ENCODE measurements at places on chromosomes 6 and 20.

DNA sequence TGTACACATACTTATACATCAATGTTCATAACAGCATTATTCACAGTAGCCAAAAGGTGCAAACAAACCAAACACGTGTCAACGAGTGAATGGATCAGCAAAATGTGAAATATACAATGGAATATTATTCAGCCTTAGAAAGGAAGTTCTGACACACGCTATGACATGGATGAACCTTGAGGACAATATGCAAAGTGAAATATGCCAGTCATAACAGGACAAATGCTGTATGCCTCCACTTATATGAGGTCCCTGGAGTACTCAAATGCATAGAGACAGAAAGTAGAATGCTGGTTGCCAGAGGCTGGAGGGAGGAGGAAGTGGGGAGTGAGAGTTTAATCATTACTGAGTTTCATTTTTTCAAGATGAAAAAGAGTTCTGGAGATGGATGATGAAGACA is 37.8 kb upstream of the IGF2R start:
- no peak for DNase-seq

- no peak for DNase-seq
These were observed 91.5 kb upstream of the RREB1 start for GRCh38 chr6:7016226-7016625.

DNA sequence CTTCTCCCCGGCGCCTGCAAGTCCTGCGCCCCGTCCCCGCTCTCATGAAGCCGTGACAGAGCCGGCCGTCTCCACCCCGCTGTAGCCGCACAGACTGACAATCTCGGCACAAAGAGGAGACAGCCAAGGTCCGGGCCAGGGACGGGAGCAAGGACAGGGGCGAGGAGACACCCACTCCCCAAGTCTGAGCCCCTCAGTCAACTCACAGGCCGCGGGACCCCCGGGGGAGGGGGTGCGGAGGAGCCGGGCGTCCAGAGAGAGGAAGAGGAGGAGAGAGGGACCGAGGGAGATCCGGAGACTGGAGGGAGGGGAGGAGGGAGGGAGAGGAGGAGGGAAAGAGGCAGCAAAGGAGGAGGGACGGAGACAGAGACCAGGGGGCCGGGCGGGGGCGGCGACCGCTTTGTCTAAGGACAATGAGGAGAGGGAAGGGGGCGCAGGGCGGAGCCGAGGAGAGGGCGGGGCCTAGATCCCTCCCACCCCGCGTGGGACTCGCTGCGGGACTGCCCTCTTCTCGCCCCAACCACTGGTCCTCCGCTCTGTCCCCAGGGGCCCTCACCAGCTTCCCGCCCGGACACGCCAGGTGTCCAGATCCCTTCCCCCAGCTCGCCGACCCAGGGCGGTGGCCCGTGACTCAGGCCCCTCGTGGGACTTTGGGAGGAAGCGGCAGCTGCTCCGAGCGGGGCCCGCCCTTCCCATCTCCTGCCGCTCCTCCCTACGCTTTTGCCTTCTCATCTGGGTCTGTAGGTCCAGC is 638 bp upstream of the PPP1R18 start:
- no peak for DNase-seq

DNA sequence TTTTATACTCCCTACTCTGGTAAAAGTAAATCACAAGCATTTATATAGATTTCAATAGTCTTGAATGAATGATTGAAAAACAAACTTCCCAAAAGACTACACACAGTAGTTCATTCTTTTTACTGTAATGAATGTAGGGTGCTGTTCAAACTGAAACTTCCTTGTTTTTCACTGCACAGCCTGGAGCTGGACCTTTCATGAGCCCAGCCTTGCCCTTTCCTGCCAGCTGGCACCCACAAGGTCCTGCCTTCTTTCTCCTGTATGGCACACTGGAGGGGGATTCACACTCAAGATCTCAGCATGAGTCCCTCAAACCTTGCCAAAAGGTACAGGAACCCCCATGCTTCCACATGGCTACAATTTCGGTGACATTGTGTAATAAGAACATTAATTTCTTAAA is 50.9 kb downstream of the COL12A1 start:
- DNase-seq: no peak

DNA sequence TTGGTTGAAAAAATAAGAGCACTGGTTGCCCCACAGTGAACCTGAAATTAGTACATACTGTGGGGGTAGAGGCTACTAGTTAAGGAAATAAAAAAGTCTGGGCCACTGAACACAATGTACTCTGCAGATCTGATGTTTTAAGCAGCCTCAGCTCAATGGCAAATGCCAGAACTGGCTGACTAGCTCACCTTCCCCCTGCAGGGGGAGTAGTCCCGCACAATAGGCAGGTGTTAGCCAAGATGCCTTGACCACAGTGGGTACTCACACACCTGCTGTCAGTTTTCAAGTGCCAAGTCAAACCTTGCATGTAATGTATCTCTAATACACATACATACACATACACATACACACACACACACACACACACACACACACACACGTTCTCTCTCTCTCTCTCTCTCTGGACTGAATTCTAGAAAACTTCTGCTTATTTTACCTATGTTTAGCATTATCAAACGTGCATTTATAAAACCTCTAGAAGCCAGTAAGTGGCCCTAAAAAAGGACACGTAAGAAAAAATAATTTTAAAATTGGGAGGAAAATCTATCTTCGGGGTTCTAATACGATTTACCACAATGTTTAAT is 36.1 kb downstream of the GMDS start:
- no peak for DNase-seq

DNA sequence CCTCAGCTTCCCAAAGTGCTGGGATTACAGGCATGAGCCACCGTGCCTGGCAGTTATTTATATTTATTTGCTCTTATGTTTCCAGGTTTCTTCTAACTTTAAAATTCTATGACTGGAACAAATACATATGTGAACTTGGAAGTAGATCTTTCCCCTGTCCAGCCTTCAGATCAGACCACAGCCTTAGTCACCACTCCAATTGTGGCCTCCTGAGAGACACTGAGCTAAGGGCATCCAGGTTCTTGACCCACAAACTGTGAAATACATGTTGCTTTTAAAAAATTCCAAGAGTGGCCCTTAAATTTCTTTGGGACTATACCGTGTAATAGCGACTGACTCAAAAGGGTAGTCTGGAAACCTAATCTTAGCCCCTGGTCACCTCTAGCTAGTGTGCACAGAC is 1.5 kb upstream of the ADGRG6 start:
- no peak for DNase-seq

DNA sequence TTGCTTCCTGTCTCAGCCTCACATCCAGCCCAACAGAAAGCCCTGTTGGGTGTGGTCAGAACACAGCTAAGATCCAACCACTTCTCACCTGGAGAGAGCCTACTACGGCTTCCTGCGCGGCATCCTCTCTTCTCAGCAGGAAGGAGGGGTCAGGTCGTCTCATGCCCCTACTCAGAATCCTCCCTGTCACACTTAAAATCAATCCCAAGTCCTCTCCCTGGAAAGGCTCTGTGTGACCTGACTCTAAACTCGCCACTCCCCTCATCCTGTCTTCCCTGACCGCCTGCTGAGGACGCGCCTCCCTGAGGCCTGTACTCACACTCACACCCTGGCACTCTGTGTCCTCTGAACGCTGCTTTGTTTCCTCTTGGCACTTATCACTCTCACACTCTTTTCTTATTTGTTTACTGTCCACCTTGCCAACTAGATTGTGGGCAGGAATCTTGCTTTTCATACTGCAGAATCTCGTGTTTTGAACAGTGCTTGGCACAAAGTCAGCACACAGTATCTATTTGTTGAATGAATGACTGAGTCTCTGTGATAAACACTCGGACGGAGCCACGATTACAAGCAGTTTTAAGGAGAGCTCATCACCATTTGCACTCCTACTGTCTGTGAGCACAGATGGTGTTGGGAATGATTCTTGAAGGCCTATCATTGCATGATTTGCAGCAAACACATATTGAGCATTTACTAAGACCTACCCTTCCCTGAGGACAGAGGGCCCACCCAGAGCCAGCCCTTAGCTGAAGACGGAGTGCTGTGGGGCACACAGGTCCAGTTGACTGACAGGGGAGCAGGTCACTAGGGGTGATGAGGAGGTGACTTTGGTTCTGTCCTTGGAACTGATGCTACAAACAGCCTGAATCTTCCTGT is 18.7 kb downstream of the RAB5IF start:
- DNase-seq: no peak

- no peak for DNase-seq
These were observed 59.9 kb upstream of the HBS1L start for GRCh38 chr6:135114355-135115145.

GRCh38 chr6:44645276-44645675 is 257.8 kb downstream of the CDC5L start:
- DNase-seq: no peak

DNA sequence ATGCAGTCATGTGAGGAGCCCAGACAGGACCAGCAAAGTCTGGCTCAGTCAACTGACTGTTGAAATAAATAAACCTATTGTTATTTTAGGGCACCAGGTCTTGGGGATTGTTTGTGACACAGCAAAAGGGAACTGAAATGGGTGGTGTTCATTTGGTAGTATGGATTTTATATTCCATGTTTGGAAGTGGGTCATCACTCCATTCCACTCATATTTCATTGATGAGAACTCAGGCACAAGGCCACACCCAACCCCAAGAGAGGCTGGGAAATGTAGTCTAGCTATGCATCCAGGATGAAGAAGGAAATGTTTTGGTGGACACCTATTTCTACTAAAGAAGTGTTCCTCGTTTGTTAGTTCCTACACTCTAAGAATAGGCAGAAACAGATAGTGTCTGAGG is 64.9 kb upstream of the BTBD3 start:
- no peak for DNase-seq

DNA sequence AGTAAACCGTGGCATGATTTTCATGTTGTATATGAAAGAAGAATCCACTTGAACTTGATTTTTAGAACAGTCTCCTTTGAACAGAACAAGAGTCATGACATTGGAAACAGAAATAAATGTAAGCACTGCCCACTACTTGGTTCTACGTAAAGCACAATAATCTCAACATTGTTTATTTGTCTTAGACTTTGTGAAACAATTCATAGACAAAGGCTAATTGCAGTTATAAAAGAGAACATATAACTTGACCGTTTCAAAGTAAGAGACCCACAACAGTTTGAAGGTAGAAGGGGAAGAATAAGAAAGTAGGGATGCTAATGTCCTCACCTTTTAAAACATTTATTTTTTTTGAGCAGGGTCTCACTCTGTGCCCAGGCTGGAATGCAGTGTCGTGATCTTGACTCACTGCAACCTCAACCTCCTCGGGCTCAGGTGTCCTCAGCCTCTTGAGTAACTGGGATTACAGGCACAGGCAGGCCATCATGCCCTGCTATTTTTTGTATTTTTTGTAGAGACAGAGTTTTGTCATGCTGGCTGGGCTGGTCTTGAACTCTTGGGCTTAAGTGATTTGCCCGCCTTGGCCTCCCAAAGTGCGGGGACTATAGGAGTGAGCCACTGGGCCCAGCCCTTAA is 71.1 kb downstream of the POPDC3 start:
- no peak for DNase-seq

DNA sequence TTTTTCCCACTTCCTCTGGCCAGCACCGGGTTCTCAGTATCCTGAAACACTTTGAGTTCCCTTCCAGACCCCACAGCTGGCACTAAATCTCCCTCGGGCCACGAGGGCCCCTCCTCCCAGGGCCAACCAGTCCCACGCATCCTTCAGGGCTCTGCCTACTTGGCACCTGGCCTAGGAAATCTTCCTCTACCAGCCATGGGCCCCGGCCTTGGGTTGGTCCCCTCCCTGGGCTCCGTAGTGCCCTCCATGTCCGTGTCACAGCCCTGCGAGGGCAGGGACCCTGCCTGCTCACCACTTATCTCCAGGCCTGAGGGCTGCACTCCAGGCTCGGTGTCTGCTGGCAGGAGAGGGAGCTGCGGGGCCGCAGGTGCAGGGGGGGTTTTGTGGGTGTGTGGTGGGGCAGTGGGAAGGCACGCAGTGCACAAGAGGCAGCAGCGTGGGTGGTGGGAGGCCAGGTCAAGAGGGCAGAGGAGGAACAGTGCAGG is 48.8 kb upstream of the CDH22 start:
- DNase-seq: no peak

DNA sequence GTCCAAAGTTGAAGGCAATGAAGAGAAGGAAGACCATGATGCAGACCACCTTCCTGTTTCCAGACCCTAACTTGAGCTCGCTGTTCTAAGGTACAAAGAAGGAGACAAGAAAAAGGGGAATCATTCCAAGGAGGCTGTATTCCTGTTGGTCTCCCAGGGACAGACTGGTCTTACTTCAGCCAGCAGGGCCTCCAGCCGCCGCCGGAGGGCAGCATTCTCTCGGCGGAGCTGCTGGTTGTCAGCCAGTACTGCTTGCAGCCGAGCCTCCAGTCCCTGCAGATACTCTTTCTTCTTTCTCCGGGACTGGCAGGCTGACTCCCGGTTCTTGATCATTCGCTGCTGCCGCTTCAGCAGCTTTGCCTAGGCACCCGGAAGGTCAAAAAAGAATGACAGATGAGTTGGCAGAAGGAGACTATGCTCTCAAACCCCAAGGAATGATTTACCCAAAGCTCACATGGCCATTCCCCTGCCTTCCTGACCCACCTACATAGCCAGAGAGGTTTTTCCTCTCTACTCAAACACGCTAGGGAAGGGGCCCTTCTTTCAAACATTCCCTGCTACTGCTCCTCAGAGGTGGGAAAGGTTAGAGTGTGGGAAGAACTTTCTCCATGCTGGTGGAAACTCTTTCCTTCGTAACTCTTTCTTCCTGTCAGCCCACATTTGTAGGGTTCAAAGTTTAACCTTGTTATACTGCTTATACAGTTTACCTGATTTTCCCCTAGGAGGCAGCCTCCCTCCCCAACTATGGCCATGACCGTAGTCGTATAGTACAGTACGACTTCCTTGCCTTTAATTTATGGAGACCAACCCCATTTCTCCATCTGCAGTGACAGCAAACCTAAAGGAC is 9.0 kb downstream of the ATF6B start:
- peak; percentile 84 for DNase-seq

- no peak for DNase-seq
These were observed 21.7 kb upstream of the OCSTAMP start for GRCh38 chr20:46572153-46572552.

DNA sequence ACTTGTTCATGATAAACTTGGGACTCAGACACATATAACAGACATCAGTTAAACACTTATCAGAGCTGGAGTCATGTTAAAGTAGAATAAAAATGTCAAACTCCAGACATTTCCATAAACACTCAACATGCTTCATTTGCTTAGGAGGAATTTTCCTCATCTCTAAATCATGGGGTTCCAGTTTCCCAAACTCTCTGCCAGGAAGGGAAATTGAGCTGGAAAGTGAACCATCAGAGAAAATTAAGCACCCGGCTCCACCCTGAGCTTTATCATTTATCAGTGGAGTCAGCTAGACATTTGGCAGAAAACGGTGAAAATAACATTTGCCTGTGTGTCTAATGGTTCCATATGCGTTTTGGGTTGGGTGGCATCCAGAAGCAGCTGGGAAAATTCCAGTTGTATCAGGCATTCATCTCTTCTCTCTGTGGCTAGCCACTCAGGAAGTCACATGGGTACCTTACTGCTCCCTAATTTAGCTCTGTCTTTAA is 25.3 kb upstream of the ZNFX1 start:
- no peak for DNase-seq

DNA sequence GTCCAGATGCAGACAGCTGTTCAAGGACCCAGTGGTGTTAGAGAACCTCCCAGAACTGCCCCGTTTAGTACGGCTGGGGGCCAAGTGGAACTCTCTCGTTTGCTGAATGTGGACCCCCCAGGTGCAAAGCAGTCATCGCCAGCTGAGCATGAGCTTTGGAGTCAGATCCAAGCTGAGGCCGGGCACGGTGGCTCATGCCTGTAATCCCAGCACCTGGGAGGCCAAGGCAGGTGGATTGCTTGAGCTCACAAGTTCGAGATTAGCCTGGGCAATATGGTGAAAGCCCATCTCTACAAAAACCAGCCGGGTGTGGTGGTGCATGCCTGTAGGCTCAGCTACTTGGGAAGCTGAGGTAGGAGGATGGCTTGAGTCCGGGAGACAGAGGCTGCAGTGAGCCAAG is 29.7 kb downstream of the FOXC1 start:
- DNase-seq: no peak

GRCh38 chr20:47676219-47676721 is 109.0 kb downstream of the SULF2 start:
- DNase-seq: no peak
